ENCODE measurements at places on chromosomes 13 and 19.
A peak's percentile ranks its signal among the peaks of the same experiment; 100 is the strongest.

GRCh38 chr13:42649831-42650230 lies 75.9 kb downstream of the TNFSF11 start:
- DNase-seq = no peak

DNA sequence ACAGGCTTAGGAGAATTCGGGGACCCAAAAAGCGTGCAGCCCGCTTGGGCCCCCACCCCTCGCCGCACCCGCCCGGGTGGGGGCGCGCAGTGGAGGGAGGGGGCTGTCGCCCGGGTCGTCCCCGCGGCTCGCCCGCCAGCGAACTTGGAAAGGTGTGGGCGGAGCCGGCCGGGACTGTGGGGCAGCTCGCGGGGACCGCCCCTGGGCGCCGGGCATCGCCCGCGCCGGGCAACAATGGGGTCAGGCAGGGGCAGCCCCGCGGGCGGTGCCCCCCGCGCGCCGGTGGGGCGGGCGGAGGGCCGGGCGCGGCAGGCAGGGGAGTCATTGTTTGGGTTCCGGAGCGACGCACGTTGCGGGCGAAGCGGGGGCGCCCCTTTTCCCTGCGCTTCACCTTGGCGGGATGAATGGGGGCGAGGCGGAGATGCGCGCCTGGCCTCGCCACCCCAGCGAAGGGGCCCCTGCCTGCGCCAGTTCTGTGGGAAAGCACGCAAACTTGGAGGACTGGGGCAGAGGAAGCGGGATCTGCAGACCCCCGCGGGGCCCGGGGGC lies 647 bp upstream of the KLF12 start:
- DNase-seq = no peak

DNA sequence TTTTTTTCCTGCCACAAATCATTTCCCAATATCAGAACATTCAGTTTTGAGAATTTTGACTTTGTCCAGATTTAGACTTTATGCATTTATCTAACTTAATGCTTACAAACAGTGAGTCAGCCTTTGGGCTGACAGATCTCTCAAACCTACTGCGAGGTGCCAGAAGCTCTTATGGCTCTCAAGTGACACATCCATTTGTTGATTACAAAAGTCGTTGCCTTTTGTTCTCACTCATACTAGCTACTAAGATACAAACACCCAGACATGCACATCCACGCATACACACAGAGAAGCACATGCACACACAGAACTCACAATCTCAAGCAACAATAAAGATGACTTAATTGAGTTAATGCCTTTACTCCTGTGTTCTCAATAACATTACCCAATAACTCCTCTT lies 1147.5 kb downstream of the DIAPH3 start:
- no peak for DNase-seq

- no peak for DNase-seq
Measured at GRCh38 chr13:42420304-42420703, 148.4 kb downstream of the AKAP11 start.

DNA sequence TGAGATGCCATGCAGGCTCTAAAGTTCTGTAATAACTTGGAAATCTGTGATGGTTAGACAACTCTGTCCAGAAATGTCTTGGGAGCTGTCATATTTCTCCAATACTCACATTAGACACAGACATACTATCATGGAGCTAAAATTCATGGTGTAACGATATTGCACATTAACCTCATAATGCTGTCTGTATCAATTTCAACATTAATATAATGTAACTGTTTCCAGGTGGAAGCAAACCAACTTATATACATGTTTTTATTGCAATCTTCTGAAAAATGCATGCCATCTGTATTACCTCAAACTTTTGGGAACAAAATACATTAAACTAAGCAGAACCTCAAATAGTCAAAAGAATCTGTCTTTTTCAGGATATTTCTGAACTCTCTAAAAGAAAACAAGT lies 14.7 kb upstream of the SPART start:
- DNase-seq = no peak

GRCh38 chr13:94464771-94465170 lies 14.7 kb downstream of the DCT start:
- no peak for DNase-seq

DNA sequence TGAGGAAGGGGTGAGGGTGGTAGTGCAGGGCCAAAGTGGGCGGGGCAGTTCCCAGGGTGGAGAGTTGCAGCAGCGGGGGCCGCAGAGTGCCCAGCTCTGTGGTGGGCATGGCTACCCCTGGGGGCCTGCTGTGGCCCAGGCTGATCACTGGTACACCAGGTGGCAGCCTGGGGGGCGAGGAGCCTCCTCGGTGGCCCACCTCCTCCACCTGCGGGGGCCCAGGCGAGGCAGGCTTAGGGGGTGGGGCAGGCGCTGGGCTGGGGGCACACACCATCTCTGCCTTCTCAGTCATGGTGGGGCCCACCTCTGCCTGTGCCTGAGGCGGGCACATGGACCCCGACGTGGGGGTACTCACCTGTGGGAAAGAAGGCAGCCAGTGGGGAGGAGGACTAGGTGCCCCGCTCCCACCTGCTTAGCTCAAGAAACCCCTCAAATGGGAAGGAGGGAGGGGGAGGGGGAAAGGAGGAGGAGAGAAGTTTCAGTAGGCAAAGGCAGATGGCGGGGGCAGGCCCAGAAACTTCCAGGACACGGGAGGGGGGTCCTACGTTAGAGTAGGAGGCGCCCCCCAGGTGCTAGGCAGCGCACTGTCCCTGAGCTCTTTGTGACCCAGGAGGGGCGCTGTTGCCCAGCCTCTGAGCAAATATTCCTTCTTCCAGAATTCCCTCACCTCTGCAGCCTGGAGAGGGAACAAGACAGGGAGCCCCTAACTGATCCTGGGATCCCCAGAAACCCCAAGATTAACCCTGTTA lies 1.6 kb downstream of the LYL1 start:
- DNase-seq = no peak

- no peak for DNase-seq
Measured at GRCh38 chr13:66557357-66557756, 672.8 kb downstream of the PCDH9 start.

- DNase-seq = no peak
Measured at GRCh38 chr13:28251466-28251865, 113.1 kb downstream of the PAN3 start.

- DNase-seq = no peak
Measured at GRCh38 chr19:7415857-7416371, 67.2 kb downstream of the ARHGEF18 start.

- DNase-seq = peak; percentile 56
Measured at GRCh38 chr19:4914736-4915501, 5.6 kb downstream of the UHRF1 start.

DNA sequence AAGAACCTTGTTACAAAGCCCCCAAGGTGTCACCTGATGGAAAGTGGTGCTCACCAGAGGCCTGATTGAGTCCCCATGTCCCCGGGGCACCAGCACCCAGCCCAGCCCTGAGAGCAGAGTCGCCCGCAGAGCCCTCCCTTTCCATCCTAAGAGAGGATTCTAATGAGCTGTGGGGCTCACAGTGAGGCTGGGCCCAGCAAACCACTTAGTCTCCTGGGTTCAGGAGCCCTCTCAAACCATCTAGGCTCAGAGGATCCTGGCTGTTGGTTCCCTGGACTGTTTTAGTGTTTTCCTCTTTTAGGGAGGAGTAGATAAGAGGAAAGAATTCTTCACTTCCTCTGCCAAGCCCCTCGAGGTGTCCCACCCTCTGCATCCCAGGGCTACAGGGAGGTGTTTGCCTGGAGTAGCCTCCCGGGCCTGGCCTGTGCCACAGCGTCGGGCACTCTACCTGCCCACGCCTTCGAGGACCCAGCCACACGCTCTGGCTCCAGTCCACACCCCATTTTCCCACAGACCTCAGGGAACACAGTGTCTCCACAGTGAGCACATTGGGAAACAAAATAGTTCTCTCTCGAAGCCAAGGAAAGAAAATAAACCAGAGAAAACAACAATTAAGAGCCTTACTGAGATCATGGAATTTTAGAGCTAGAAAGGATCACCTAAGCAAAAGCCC lies 34.4 kb downstream of the DHRS12 start:
- DNase-seq = no peak

DNA sequence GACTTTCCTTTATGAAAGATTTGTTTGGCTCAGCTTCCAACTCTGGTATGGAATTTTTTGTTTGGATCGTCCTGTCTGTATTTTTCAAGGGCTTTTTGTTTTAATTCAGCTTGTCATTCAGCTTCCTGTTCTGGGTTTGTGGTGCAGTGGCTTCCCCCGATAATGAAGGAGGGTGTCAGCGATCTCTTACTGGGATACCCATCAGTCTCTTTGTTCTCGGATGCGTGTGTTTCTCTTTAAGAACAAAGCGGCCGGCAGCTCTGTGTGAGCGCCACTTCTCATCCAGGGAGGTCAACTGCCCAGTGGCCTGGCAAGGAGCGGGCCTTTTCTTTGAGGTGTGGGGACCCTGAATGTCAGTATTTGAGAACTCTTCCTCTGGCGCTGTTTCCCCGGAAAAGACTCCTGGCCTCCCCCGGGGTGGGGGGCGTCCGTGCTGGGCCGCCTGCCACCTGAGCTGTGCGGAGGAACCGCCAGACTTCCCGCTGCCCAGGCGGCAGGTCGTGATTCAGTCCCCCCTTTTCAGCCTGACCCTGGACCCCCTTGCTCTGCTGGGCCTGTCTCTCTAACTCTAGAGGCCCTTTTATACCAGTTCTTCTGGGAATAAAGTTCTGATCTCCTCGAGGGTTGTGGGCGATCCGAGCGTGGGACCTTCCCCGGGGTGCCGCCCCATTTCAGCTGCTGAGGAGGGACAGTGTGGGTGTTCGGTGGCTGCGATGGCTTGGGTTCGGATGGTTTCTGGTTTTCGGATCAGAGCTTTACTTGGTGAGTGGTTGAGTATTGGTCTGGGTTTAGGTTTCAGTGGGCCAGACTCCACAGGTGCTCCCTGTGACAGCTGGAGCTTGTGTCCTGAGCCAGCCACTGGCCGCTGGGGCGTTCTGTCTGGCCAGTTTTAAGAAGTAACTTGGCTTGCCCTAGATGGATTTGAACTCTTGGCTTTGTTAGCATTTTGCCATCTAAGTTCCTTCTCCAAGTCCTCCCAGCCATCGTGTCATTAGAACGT lies 3.4 kb downstream of the SF3A2 start:
- DNase-seq = no peak

GRCh38 chr13:110687736-110688135 lies 18.2 kb downstream of the CARS2 start:
- DNase-seq = no peak

- DNase-seq = no peak
Measured at GRCh38 chr13:95083758-95084157, 217.5 kb downstream of the ABCC4 start.

- no peak for DNase-seq
Measured at GRCh38 chr13:99639126-99639525, 137.9 kb downstream of the TM9SF2 start.

DNA sequence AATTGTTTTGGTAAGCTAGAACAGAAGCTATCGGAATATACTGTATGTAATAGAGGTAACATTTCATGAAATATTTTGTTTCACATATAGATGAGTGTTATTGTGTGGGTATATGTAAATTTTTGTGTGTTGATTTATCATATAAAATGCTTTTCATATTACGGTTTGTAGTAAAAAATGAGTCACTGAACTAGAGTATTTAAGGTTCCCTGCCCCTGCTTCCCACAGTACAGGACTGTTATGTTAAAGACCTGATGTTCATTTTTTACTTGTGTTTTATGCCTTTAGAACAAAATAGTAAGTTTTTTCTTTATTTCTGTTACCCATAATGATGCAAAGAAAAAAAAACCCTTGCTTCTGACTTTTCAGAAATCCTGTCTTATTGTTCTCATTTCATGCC lies 243.4 kb downstream of the ENOX1 start:
- DNase-seq = no peak

- DNase-seq = peak; percentile 78
Measured at GRCh38 chr19:11639602-11640471, 42.6 kb downstream of the ZNF627 start.

DNA sequence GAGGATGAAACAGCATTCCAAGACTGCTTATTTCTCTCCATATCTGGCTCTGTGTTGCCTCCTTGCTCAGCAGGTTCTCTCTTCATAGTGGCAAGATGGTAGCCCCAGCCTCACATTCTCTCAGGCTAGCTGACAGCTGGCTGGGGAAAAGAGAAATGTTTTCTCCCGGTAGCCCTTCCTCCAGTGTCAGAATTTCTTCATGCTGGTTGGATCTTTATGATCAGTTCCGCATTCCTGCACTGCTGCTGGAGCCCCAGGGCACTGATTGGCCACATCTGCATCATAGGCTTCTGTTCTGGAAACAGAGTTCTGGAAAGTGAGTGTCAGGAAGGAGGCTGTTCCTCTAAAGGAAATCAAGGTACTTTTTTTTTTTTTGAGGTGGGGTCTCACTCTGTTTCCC lies 24.6 kb downstream of the POP4 start:
- no peak for DNase-seq

DNA sequence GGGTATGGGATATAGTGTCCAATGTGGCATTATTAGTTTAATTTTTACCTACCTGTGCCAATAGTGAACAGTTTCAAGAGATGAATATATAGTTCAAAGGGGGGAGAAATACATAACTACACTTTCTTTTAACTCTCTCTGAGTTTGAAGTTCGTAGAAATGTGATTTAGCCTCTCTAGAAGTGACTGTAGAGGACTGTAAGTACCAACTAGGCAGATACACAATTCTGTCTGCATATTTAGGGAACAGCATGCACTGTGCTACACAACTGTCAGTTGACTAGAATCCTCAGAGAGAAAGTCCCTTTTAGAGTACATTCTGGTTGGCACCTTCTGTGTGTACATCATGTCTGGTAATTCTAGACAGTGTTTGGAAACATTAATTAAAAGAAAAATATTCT lies 17.5 kb upstream of the ZNF90 start:
- no peak for DNase-seq

GRCh38 chr19:12938779-12939601 lies 581 bp downstream of the CALR start:
- DNase-seq = no peak

- DNase-seq = no peak
Measured at GRCh38 chr13:95115525-95115924, 185.7 kb downstream of the ABCC4 start.

- DNase-seq = no peak
Measured at GRCh38 chr19:14978161-14978776, 1.4 kb downstream of the SLC1A6 start.

DNA sequence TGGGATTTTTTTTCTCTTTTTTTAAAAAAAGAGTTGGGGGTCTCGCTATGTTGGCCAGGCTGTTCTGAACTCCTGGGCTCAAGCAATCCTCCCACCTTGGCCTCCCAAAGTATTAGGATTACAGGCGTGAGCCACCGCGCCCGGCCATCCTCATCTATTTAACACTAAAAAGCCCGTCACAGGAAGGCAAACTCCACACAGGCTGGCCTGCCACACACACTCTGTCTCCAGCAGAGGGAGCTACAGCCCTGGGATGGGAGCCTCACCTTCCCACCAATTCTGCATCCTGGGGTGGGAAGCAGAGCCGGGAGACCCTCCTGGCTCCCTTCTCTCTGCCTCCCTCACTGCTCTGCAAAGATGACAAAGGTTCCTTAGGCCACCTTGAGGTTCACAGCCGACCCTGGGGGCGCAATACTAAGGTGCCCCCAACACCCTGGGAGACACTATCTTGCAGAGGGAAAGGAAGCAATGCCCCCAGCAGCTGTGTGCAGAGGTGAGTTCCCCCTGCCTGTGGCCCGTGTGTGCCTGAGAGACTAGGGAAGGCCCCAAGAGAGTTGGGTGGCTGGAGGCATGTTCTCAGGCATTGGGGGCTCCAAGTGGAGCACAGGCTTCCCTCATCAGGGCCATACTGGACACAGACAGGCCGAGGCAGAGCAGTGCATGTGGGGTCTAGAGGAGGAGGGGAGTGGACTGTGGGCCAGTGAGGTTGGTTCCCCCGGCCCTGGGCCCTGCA lies 27.4 kb upstream of the TIMM44 start:
- no peak for DNase-seq
